ENCODE measurements at places on chromosomes 3 and 15.

DNA sequence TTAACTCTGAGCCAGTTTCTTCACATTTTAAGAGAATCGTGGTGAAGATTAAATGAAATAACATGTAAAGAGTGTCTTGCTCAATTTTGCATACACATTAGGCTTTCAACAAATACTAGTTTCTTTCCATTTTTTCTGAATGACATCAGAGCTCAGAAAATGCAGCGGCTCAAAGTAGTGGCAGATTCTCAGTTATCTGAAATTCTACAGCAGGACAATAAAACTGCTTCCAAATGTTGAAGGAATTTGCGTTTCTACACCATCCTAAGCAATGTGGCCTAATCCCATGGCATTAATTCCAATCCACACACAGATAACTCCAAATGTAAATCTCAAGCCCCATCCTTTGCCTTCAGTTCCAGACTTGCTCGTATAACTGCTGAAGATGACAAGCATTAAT lies 115.8 kb downstream of the PLCH1 start:
- DNase-seq, result no peak

GRCh38 chr3:197227780-197228574 lies 70.4 kb downstream of the DLG1 start:
- DNase-seq, result no peak

DNA sequence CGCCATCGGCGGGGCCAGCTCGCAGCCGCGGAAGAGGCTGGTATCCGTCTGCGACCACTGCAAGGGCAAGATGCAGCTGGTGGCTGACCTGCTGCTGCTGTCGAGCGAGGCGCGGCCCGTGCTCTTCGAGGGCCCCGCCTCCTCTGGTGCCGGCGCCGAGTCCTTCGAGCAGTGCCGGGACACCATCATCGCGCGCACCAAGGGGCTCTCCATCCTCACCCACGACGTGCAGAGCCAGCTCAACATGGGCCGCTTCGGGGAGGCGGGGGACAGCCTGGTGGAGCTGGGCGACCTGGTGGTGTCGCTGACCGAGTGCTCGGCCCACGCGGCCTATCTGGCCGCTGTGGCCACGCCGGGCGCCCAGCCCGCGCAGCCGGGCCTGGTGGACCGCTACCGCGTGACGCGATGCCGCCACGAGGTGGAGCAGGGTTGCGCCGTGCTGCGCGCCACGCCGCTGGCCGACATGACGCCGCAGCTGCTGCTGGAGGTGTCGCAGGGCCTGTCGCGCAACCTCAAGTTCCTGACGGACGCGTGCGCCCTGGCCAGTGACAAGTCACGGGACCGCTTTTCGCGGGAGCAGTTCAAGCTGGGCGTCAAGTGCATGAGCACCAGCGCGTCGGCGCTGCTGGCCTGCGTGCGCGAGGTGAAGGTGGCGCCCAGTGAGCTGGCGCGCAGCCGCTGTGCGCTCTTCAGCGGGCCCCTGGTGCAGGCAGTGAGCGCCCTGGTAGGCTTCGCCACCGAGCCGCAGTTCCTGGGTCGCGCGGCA lies 1.8 kb downstream of the TLNRD1 start:
- no peak for DNase-seq

DNA sequence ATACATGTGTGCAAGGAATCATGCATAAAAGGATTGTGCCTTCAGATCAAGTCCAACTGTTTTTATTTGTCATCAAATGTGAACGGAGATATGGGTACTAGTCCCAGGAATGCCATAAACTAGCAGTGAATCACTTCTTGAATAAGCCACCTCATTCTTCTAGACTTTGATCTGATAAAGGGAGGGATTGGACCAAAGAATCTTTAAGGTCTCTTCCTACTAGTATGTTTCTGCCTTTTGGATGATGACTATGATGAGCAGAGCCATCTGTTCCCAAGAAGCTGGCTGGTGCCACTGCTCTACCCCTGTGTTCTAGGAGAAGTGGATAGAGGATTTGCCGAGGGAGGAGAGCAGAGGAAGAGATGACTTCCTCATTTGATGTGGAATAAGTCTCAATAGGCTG lies 28.8 kb upstream of the UACA start:
- DNase-seq, result no peak

- no peak for DNase-seq
Observed at GRCh38 chr3:153469162-153469561, 307.1 kb downstream of the RAP2B start.

DNA sequence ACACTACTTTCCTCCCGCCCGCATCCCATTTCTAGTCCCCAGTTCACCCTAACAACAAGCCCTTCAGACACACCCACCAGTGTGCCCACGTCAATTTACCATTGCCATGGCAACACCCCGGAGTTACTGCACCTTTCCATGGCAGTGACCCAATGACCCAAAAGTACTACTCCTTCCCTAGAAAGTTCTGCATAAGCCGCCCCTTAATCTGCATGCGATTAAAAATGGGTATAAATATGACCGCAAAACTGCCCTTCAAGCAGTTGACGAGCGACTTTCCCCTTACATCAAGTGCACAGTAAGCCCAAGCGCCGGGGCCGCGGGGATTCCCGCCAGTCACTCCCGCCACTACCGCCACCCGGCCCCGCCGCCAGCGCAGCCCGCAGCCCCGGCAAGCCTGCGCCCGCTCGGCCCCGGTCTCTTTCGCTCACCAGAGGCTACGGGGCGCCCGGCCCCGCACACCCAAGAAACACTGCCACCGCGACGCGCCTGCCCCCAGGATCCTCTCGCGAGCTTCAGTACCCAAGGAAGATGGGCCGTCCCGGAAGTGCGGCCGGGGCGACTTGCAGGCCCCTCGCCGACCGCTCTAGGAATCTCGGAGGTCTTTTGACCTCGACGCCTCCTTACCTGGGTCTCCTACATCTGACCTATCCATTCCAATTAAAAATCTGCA lies 27.2 kb upstream of the ZNF502 start:
- DNase-seq, result peak; percentile 55
